ENCODE measurements at places on chromosomes 7 and 10. TPM values are rescaled to one million over a fixed set of nuclear protein-coding genes. Genes with fewer than 3 reads are reported as not detected.
A peak's percentile ranks its signal among the peaks of the same experiment; 100 is the strongest.

DNA sequence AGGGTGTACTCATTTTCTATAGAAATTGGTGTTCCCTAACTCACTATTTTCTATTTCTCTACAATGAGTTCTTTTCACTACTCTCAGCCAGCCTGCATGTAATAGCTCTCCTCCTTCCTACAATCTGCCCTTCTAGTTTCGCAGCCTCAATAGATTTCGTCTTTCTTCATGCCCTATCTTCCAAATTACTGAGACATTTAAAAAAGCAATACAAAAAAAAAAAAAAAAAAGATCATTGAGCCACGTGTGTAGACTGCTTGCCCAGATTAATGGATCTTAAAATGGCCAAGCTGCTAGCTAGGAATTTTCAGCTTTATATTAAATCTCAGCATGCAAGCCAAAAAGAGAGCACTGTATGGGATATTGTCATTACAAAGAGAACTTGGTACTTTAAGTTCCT, 55.5 kb downstream of the ZNF277 start:
- H3K36me3 ChIP-seq, result no peaks in the 10 kb centered on the region
- H3K27ac ChIP-seq, result no peak overlapping the region
- no peak overlapping the region for H3K4me3 ChIP-seq
- no peaks in the 10 kb centered on the region for H3K27me3 ChIP-seq
- no peak for DNase-seq

- H3K27ac ChIP-seq, result no peak overlapping the region
- no peak overlapping the region for H3K4me3 ChIP-seq
- no peaks in the 10 kb centered on the region for H3K27me3 ChIP-seq
- no peak for DNase-seq
- H3K4me1 ChIP-seq, result no peaks in the 10 kb centered on the region
Observed at GRCh38 chr7:3277604-3278572, 23.2 kb upstream of the SDK1 start.

- no peak for DNase-seq
- no peak overlapping the region for H3K27ac ChIP-seq
- no peak overlapping the region for H3K4me3 ChIP-seq
- no peaks in the 10 kb centered on the region for H3K27me3 ChIP-seq
- H3K36me3 ChIP-seq, result no peaks in the 10 kb centered on the region
Observed at GRCh38 chr10:128701837-128702236, 575.6 kb upstream of the MKI67 start.

GRCh38 chr10:3805201-3805790, 20.3 kb upstream of the KLF6 start:
- peak overlapping the region; percentile 84 for H3K27ac ChIP-seq
- no peaks in the 10 kb centered on the region for H3K27me3 ChIP-seq
- DNase-seq, result peak; percentile 79
- no peaks in the 10 kb centered on the region for H3K36me3 ChIP-seq
- H3K4me1 ChIP-seq, result peaks cover 43% of the 10 kb centered on the region

DNA sequence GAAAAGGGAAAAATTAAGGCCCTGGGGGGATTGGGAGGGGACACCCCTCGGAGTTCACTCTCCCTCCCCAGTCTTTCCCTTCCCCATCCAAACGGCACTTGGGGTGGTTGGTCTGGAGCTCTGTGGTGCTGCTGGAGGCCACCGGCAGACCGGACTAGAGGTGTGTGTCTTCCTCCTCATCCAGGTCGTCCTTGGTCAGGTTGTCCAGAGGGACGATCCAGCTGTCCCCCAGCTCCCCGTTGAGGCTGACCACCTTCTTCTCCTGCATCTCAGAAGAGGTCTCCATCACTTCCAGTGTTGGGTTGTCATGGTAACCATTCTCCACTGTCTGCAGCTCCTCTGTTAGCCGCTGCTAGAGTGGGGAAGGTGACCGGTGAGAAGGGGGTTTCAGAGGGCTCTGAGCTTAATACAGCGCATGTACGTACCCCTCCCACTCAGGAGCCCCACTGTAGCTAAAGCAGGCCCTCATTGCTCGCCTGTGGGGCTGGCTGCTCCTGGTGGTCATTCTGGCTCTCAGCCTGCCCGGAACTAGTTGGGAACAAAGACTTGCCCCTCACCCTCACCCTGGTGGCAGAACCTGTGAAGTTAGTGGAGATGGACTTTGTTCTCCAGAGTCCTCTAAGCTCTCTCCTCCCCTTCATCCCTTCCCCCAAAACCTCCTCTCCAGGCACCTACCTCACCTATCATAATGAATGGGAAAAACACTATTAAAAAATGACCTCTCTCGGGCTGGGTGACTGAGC, 52.1 kb downstream of the PODXL start:
- no peak for DNase-seq
- H3K4me1 ChIP-seq, result peaks cover 9% of the 10 kb centered on the region
- peaks cover 1% of the 10 kb centered on the region for H3K36me3 ChIP-seq
- no peak overlapping the region for H3K27ac ChIP-seq

DNA sequence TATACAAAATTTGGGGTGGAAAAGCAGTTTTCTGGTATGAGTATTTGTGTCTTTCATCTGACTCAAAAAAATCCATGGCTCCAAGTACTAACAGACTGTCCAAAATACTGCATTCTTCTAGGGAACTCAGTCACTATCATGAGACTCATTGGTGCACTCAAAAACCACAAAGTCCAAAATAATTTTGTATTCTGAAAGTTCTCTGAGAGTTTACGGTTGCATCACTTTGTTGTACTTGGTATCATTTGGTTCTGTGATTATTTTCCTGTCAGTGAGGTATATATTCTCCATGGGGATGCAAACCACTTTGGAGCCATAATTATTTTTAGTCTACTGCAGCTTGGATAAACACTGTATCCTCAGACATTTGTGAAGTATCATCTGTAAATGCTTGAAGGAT, 28.0 kb upstream of the CABCOCO1 start:
- no peak overlapping the region for H3K4me3 ChIP-seq

DNA sequence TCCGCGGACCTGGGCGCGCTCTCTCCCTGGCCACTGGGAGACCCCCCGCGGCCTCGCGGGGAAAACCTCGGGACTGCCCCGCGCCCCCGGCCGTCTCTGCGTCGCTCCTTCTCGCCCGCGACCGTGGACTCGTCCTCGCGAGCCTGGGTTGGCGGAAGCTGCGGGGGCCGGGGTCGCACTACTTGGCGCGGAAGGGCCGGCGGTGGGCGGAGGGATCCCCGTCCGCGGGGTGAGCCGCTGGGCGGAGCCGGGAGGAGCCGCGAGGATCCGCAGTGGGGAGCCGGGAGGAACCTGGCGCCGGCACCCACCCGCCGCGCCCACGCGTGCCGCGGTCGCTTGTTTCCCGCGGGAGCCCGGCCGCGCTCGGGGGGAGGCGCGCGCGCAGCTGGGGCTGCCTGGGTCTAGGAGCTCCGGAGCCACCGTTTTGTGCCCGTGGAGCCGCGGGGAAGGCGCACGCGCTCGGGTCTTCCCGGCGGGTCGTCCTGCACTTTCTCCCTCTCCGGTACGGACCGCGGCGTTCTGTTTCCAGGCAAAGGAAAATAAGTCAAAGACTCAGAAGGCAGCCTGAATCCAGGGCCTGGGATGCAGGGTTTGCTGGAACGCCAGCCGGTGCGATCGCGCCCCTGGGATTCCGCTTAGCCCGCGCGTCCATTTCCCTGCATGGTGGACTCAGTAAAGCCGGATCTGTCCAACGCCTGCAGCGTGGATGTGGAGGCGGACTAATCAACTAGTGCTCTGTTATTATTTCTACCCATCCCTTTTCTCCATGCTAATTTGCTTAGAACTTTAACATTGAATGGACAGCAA, 28.7 kb upstream of the KMT2C start:
- H3K27me3 ChIP-seq, result no peaks in the 10 kb centered on the region
- H3K4me1 ChIP-seq, result peaks cover 20% of the 10 kb centered on the region
- H3K36me3 ChIP-seq, result no peaks in the 10 kb centered on the region
- H3K4me3 ChIP-seq, result peak overlapping the region; percentile 81
- peak overlapping the region; percentile 87 for H3K27ac ChIP-seq

Gene ATOH7
- polyA plus RNA-seq, result not detected

GRCh38 chr10:2888403-2889004, 178.8 kb upstream of the PFKP start:
- no peaks in the 10 kb centered on the region for H3K27me3 ChIP-seq
- no peak overlapping the region for H3K27ac ChIP-seq
- H3K4me1 ChIP-seq, result no peaks in the 10 kb centered on the region
- H3K36me3 ChIP-seq, result no peaks in the 10 kb centered on the region
- no peak for DNase-seq

- DNase-seq, result no peak
- no peaks in the 10 kb centered on the region for H3K27me3 ChIP-seq
- no peaks in the 10 kb centered on the region for H3K4me1 ChIP-seq
- no peaks in the 10 kb centered on the region for H3K36me3 ChIP-seq
- H3K27ac ChIP-seq, result no peak overlapping the region
Observed at GRCh38 chr7:106681815-106682495, 21.0 kb upstream of the CCDC71L start.

- no peak overlapping the region for H3K27ac ChIP-seq
- DNase-seq, result no peak
- no peak overlapping the region for H3K4me3 ChIP-seq
Observed at GRCh38 chr7:95840953-95841950, 68.9 kb downstream of the DYNC1I1 start.

Gene KCNH2
- polyA plus RNA-seq, result 2.7 TPM

DNA sequence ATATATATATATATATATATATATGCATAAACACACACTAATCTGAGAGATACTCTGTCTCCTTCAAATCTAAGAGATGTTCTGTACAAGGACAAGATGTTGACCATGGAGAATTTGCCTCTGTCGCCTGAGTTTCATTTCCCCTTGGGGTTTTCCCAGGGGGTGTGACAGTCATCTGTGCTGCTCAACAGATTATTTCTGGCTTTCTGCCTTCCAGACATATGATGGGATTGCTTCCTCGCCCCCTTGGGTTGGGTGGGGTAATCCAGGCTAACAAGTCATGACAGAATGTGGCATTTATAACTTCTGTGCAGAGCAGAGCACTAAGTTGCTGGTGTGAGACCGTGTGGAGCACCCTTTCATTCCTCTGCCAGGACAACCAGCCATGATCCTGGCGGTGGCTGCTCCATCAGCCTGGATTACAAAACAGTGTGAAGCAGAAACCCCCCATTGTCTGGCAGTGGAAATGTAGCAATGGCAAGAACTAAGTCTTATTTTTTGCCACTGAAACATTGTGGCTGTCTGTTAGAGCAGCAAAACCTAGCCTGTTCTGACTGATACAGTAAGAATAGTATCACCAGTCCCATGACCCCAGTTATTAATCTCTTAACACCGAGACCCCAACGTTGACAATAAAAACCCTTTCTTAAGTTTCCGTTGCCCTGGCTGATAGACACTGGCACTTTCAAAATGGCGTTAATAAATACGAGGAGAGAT, 13.7 kb upstream of the USP6NL start:
- peak; percentile 89 for DNase-seq
- H3K27me3 ChIP-seq, result no peaks in the 10 kb centered on the region
- peaks cover 27% of the 10 kb centered on the region for H3K4me1 ChIP-seq

GRCh38 chr10:114811862-114812261, 9.7 kb upstream of the FHIP2A start:
- DNase-seq, result no peak
- peaks cover 6% of the 10 kb centered on the region for H3K4me1 ChIP-seq
- H3K4me3 ChIP-seq, result no peak overlapping the region
- no peaks in the 10 kb centered on the region for H3K27me3 ChIP-seq
- no peak overlapping the region for H3K27ac ChIP-seq

DNA sequence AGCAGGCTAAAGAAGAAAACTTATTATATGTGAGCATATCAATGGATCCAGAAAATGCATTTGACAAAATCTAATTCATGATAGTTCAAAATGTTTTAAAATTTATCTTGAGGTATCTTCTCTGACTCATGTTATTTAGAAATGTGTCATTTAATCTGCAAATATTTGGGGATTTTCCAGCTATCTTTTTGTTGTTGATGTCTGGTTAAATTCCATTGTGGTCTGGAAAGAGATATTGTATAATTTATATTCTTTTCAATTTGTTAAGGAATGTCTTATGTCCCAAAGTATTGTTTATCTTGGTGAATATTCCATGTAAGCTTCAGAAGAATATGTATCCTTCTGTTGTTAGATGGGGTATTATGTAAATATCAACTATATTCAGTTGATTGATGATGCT, 942.5 kb downstream of the KCNMA1 start:
- no peaks in the 10 kb centered on the region for H3K27me3 ChIP-seq
- H3K27ac ChIP-seq, result no peak overlapping the region
- no peaks in the 10 kb centered on the region for H3K36me3 ChIP-seq
- H3K4me3 ChIP-seq, result no peak overlapping the region
- no peaks in the 10 kb centered on the region for H3K4me1 ChIP-seq

GRCh38 chr10:24963521-24964041, 11.2 kb upstream of the PRTFDC1 start:
- H3K27me3 ChIP-seq, result no peaks in the 10 kb centered on the region
- no peak overlapping the region for H3K27ac ChIP-seq
- no peak overlapping the region for H3K4me3 ChIP-seq
- no peak for DNase-seq
- H3K4me1 ChIP-seq, result no peaks in the 10 kb centered on the region
- no peaks in the 10 kb centered on the region for H3K36me3 ChIP-seq

- no peak overlapping the region for H3K27ac ChIP-seq
- H3K4me1 ChIP-seq, result no peaks in the 10 kb centered on the region
- no peaks in the 10 kb centered on the region for H3K36me3 ChIP-seq
Observed at GRCh38 chr10:17735166-17735941, 16.6 kb upstream of the TMEM236 start.

Gene NEUROG3
- not detected for polyA plus RNA-seq

Gene PNLIP
- polyA plus RNA-seq, result not detected

GRCh38 chr7:118735441-118735840, 510.9 kb downstream of the ANKRD7 start:
- no peak for DNase-seq
- H3K4me3 ChIP-seq, result no peak overlapping the region
- no peak overlapping the region for H3K27ac ChIP-seq
- H3K27me3 ChIP-seq, result no peaks in the 10 kb centered on the region

GRCh38 chr7:68679459-68680234, 918.6 kb upstream of the AUTS2 start:
- no peak overlapping the region for H3K27ac ChIP-seq
- no peaks in the 10 kb centered on the region for H3K36me3 ChIP-seq
- no peak overlapping the region for H3K4me3 ChIP-seq

Gene IL15RA
- 9.6 TPM for polyA plus RNA-seq

- no peaks in the 10 kb centered on the region for H3K27me3 ChIP-seq
- DNase-seq, result no peak
- no peak overlapping the region for H3K27ac ChIP-seq
- no peaks in the 10 kb centered on the region for H3K36me3 ChIP-seq
- H3K4me3 ChIP-seq, result no peak overlapping the region
- no peaks in the 10 kb centered on the region for H3K4me1 ChIP-seq
Observed at GRCh38 chr10:132974886-132975830, 32.8 kb upstream of the CFAP46 start.

GRCh38 chr7:51017576-51018535, 235.2 kb upstream of the GRB10 start:
- no peak for DNase-seq
- H3K27ac ChIP-seq, result no peak overlapping the region
- H3K4me3 ChIP-seq, result no peak overlapping the region
- H3K4me1 ChIP-seq, result no peaks in the 10 kb centered on the region

DNA sequence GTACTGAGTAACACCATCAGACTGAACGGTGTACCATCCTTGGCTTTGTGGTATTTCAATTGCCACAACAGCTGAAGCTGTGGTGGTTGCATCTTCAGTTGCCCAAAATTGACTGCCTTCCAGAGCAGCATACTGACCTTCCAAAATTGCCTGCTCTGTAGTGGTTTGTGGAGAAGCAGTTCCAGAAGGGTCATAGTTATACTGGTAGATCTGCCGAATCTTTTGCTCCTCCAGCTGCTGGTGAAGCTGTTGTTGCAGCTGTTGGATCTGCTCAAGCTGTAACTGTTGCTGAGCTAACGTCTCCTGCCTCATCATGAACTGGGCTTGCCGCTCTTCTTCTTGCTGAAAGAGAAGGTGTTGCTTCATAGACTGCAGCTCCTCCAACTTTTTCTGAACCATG, 212.2 kb downstream of the PCLO start:
- no peaks in the 10 kb centered on the region for H3K4me1 ChIP-seq
- no peak for DNase-seq
- no peak overlapping the region for H3K4me3 ChIP-seq
- no peaks in the 10 kb centered on the region for H3K27me3 ChIP-seq
- H3K27ac ChIP-seq, result no peak overlapping the region
- H3K36me3 ChIP-seq, result no peaks in the 10 kb centered on the region

Gene TFR2
- 5.9 TPM for polyA plus RNA-seq

Gene ACSM6
- polyA plus RNA-seq, result not detected
